B cell (primary cell): ENCODE measurements at places on chromosomes 3 and 15. TPM values are rescaled to one million over a fixed set of nuclear protein-coding genes. Genes with fewer than 3 reads are reported as not detected.

GRCh38 chr15:58336161-58336560, 95.6 kb upstream of the LIPC start:
- H3K36me3 ChIP-seq: no peaks in the 10 kb centered on the region
- H3K27me3 ChIP-seq: no peaks in the 10 kb centered on the region
- H3K4me3 ChIP-seq: no peak overlapping the region
- peaks cover 7% of the 10 kb centered on the region for H3K4me1 ChIP-seq
- no peak for DNase-seq
- H3K27ac ChIP-seq: no peak overlapping the region

The PPIP5K1 gene
- 88.9 and 94.8 TPM in 2 replicates for total RNA-seq

DNA sequence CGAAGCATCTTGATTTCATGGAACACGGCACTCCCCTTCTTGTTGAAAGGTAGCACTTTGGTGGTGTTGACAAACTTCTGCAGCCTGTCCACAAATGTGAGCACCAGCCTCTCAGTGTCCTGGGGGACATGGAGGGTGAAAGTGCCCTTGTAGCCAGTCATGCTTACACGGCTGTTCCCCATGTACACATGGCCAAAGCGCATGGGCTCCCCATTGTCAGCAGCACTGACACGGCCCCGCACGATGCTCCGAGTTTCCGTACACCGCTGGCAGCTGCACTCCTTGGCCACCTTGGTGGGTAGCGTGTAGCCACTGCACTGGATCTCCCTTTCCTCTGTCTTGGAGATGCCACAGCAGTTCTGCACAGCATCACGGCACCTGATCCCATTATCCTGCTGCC, 12.7 kb downstream of the CILP start:
- H3K4me3 ChIP-seq: no peak overlapping the region
- no peaks in the 10 kb centered on the region for H3K4me1 ChIP-seq
- H3K36me3 ChIP-seq: no peaks in the 10 kb centered on the region
- DNase-seq: no peak
- H3K27ac ChIP-seq: no peak overlapping the region

DNA sequence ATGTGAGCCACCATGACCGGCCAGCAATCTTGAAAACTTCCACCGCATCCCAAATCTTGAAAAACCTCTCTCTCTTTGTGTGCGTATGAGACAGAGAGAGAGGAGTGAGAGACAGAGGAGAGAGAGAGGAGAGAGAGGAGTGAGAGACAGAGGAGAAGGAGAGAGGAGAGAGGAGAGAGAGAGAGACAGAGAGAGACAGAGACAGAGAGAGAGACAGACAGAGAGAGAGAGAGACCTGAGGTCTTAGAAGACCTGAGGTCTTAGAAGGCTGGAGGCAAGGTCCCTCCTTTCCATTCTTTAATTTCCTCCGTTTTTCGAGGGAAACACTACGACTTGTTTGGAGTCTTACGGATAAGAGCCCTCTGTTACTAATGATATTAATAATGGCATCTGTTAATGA, 39.5 kb downstream of the TMEM40 start:
- H3K4me1 ChIP-seq: peaks cover 3% of the 10 kb centered on the region
- peaks cover 6% of the 10 kb centered on the region for H3K27me3 ChIP-seq
- H3K36me3 ChIP-seq: no peaks in the 10 kb centered on the region
- H3K27ac ChIP-seq: no peak overlapping the region
- H3K4me3 ChIP-seq: no peak overlapping the region

GRCh38 chr3:149977386-149977785, 6.7 kb upstream of the PFN2 start:
- H3K4me1 ChIP-seq: no peaks in the 10 kb centered on the region
- H3K27ac ChIP-seq: no peak overlapping the region
- peaks cover 11% of the 10 kb centered on the region for H3K27me3 ChIP-seq
- no peak for DNase-seq

The SPATA12 gene
- total RNA-seq: not detected in 2 replicates

The SAMMSON gene
- not detected in 2 replicates for total RNA-seq

DNA sequence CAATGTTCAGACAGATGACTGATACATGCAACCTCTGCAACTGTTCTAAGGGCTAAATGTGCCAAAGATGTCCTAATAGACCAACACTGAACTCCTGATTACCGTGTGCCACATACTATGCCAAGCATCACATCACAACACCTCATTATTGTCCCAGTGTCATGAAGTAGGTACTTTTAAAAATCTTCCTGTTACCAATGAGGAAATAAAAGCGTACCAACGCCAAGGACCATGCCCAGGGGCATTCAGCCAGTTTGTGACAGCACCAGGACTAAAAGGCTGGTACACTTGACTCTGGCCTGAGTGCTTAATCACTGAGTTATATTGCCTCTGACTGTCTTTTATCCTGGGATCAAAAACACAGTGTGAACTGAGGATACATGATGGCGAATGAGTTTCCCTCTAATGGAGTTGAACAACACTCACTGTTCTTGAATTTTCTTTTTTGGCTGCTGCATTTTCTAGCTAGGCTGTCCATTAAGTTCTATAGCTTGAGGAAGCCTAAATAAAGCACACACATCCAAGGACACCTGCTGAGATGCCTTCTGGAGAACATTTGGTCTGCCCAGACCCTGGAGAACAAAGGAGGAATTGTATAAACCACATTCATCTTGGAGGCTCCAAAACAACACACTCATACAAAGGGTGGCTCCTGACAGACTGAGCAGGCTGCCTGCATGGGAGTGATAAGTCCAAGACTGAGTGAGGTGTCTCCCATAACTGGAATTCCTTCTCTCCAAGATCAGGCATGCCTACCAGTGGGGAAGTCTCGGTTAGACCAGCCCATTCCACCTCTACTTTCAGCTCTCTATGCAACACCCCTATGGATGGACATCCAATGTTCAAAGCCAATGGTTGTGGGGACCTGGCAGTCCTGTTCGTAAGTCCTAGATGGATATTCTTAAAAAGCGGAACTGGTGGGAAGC, 126.7 kb upstream of the PRICKLE2 start:
- H3K27ac ChIP-seq: no peak overlapping the region
- no peaks in the 10 kb centered on the region for H3K4me1 ChIP-seq
- DNase-seq: no peak
- H3K4me3 ChIP-seq: no peak overlapping the region

The NME9 gene
- not detected in 2 replicates for total RNA-seq

The CLDN11 gene
- total RNA-seq: 0.36 and 0.52 TPM in 2 replicates

DNA sequence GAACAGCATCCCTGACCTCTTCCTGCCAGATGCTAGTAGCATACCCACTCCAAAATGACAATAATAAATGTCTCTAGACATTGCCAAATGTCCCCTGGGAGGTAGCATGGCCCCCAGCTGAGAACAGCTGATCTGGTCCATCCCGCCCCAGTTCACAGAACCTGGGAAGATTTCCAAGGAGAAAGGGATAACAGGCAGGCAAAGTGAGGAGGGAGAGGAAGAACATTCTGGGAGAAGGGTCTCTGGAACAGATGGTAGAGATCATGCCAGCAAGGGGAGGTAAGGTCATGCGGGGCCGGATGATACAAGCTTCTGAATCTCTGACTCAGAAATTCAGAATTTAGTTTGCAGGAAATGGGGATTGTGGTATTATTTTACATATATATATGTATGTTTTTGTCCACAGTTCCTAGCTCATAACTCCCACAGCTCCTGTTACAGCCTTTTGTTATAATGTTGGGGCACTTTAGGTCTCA, 192.7 kb downstream of the SUCLG2 start:
- no peaks in the 10 kb centered on the region for H3K27me3 ChIP-seq
- H3K36me3 ChIP-seq: peaks cover 1% of the 10 kb centered on the region
- H3K27ac ChIP-seq: no peak overlapping the region
- H3K4me1 ChIP-seq: no peaks in the 10 kb centered on the region
- DNase-seq: no peak

The MELTF gene
- total RNA-seq: 2.9 and 3.2 TPM in 2 replicates

DNA sequence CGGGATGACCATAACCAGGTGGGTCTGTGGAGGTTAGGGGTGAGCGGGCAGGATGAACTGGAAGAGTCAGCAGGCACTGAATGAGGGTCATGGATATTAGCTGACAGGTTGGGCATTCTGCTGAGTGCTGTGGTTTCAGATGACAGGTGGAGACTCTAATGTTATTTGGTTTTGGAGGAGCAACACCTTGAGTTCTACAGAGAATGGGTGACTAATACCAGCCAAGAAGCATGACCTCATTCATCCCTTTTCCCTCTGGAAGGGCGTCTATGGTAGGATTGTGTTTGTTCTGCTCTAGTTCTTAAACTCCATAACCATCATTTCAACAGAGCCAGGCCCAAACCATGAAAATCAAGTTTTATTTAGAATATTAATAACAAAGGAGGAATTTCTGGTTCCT, 550.7 kb upstream of the LMCD1 start:
- DNase-seq: no peak
- H3K4me3 ChIP-seq: no peak overlapping the region
- H3K4me1 ChIP-seq: no peaks in the 10 kb centered on the region
- no peak overlapping the region for H3K27ac ChIP-seq
- H3K27me3 ChIP-seq: no peaks in the 10 kb centered on the region

GRCh38 chr3:182795389-182795782, 2.1 kb downstream of the ATP11B start:
- no peaks in the 10 kb centered on the region for H3K36me3 ChIP-seq
- DNase-seq: peak; percentile 64
- H3K27ac ChIP-seq: peak overlapping the region; percentile 94
- peaks cover 23% of the 10 kb centered on the region for H3K4me1 ChIP-seq
- H3K4me3 ChIP-seq: no peak overlapping the region

DNA sequence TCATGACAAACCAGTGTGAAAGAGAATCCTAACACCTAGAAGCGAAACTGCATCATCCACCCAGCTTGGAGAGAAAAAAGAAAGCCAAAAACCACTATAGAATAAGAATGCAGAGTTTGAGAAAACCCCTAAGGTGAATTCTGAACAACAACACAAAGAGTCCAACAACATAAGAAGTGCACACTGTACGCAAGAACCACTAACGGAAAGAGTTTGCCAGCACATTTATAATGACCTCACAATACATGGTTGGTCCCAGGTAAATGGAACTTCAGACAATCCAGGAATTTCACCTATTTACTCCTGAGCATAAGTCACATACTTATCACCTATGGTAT, 128.3 kb upstream of the BHLHE40 start:
- H3K36me3 ChIP-seq: peaks cover 3% of the 10 kb centered on the region
- peaks cover 16% of the 10 kb centered on the region for H3K4me1 ChIP-seq
- no peaks in the 10 kb centered on the region for H3K27me3 ChIP-seq

DNA sequence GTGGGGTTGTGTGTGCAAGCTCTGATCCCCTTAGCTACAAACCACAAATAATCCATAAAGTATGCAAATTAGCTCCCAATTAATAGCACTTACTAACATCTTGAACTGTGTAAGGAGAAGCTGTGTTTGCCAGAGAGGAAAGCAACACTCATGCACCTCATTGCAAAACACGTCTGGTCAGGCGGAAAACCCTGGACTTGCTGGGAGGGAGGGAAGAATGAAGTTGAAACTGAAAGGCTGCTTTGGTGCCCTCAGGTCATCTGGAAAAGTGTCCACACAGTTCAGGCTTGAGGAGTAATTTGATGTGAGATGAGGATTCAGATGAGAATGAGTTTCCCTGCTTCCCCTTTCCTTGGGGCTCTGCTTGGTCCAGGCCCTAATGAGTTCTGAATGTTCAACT, 185.5 kb upstream of the ANKRD28 start:
- H3K4me3 ChIP-seq: no peak overlapping the region
- H3K27me3 ChIP-seq: no peaks in the 10 kb centered on the region
- H3K27ac ChIP-seq: no peak overlapping the region

DNA sequence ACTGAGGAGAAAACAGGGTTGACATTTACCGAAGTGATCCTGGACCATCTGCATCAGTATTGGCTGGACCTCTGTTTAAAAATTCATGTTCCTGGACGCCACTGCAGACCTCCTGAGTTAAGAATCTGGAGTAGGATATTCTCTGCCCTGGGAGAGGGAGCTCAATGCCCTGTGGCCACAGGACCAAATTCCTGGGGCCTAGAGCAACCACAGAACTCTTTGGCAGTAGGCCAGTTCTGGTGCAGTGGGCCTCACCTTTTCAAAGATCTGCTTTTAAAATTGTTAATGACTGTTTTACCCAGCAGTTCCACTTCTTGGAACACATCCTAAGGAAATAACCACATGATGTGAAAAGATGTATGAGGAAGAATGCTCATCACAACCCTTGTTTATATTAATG, 133.3 kb upstream of the ADPGK start:
- H3K27me3 ChIP-seq: no peaks in the 10 kb centered on the region
- H3K4me3 ChIP-seq: no peak overlapping the region
- no peaks in the 10 kb centered on the region for H3K4me1 ChIP-seq
- H3K27ac ChIP-seq: no peak overlapping the region
- DNase-seq: no peak
- no peaks in the 10 kb centered on the region for H3K36me3 ChIP-seq

The CCR5 gene
- 0.15 and 0.17 TPM in 2 replicates for total RNA-seq

- H3K27ac ChIP-seq: peak overlapping the region; percentile 83
- peak overlapping the region; percentile 85 for H3K4me3 ChIP-seq
- no peaks in the 10 kb centered on the region for H3K27me3 ChIP-seq
- peak; percentile 59 for DNase-seq
These were observed 805 bp upstream of the PARP16 start for GRCh38 chr15:65287520-65287855.

- no peaks in the 10 kb centered on the region for H3K4me1 ChIP-seq
- DNase-seq: no peak
- no peak overlapping the region for H3K4me3 ChIP-seq
- no peaks in the 10 kb centered on the region for H3K36me3 ChIP-seq
These were observed 36.5 kb upstream of the ENTPD3 start for GRCh38 chr3:40350529-40350928.

The ATP8B4 gene
- 0.42 and 0.73 TPM in 2 replicates for total RNA-seq
